EH (cell line): ENCODE measurements at places on chromosomes 7 and 10.
A peak's percentile ranks its signal among the peaks of the same experiment; 100 is the strongest.

GRCh38 chr7:25684360-25684759 lies 456.1 kb upstream of the NPVF start:
- no peak for DNase-seq

DNA sequence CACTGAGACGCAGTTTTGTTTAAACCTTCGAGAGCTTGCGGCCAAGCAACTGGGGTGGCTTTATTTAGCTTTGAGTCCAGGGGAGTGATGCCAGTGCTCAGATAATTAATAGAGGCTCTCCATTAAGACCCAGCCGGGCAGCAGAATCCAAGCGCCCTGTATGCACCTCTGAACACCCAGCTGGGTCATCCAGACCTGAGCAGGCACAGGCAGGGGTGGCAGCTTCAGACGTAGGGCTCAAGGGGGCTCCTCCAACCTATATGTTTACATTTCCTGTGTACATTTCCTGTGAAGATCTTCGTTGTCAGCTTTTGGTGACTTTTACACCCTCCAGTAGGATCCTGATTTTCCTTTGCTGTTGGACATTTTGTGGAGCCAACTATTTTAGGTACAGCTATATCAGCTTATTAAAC lies 719.5 kb downstream of the LRMDA start:
- DNase-seq, result no peak

- DNase-seq, result no peak
Observed at GRCh38 chr7:157463245-157463644, 126.4 kb downstream of the DNAJB6 start.

DNA sequence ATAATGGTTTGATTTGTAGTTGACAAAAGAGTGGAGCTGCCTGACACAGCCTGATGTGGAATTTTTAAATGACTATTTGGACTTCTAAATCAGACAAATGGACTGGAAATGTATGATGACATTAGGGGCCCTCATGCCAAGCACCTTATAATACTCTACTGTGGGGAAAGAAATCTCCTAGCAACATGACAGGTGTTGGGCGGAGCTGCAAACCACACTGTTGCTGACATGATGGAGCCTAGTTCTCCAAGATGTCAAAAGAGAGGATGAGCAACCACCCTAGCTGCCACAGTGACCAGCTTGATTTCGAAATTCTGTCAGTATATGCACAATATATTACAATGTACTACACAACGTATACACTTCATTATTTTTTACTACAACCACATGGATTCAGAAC lies 65.8 kb downstream of the RHOBTB1 start:
- no peak for DNase-seq

GRCh38 chr7:13990984-13991790 lies 1.7 kb upstream of the ETV1 start:
- peak; percentile 98 for DNase-seq

DNA sequence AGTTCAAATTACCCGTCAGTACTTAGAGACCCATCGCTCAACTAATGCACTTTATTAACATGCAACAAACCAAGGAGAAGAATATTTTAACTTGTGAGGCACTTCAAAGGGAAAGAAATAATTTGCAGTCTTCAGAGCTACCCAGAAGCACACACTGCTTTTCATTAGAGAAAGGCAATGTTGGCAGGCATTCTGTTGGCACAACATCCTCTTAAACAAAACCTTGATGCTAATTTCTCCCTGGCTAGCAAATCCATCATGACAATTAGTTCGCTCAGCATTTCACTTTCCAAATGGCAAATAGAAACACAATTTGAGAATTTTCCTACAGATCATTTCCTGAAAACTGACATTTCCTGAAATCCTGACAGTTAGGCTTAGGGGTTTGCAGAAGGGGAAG lies 155.6 kb upstream of the FAM13C start:
- no peak for DNase-seq

GRCh38 chr7:40301486-40302068 lies 166.8 kb downstream of the SUGCT start:
- peak; percentile 71 for DNase-seq

GRCh38 chr10:90862908-90863514 lies 5.2 kb upstream of the HTR7 start:
- peak; percentile 51 for DNase-seq

GRCh38 chr10:18879284-18879683 lies 169.3 kb upstream of the MALRD1 start:
- no peak for DNase-seq

DNA sequence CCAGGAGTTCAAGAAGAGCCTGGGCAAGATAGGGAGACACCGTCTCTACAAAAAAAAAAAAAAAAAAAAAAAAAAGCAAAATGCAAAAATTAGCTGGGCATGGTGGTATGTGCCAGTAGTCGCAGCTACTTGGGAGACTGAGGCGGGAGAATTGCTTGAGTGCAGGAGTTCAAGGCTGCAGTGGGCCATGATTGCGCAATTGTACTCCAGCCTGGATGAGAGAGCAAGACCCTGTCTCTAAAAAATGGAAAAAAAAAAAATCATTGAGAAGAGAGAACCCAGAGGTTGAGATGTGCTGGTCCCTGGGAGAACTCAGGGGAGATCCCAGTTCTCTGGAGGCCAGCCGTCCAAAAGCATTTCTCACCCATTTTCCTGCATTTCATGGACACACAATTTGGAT lies 95.2 kb downstream of the GALNT17 start:
- DNase-seq, result no peak

- DNase-seq, result no peak
Observed at GRCh38 chr7:139829775-139830117, 682 bp downstream of the TBXAS1 start.

- DNase-seq, result no peak
Observed at GRCh38 chr10:1232164-1232911, 176.2 kb downstream of the WDR37 start.

DNA sequence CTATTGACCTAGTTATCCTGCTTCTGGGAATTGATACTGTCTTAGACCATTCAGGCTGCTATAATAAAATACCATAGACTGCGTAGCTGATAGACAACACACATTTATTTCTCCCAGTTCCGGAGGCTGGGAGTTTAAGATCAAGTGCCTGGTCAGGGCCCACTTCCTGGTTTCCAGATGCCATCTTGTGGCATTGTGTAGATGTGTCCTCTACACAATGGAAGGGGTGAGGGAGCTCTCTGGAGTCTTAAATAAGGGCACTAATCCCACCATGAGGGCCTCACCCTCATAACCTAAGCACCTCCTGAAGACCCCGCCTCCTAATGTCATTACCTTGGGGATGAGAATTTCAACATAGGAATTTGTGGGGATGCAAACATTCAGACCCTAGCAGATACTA lies 62.4 kb downstream of the SLC35B4 start:
- DNase-seq, result peak; percentile 7

- DNase-seq, result peak; percentile 91
Observed at GRCh38 chr7:27917774-27918314, 177.9 kb downstream of the TAX1BP1 start.

DNA sequence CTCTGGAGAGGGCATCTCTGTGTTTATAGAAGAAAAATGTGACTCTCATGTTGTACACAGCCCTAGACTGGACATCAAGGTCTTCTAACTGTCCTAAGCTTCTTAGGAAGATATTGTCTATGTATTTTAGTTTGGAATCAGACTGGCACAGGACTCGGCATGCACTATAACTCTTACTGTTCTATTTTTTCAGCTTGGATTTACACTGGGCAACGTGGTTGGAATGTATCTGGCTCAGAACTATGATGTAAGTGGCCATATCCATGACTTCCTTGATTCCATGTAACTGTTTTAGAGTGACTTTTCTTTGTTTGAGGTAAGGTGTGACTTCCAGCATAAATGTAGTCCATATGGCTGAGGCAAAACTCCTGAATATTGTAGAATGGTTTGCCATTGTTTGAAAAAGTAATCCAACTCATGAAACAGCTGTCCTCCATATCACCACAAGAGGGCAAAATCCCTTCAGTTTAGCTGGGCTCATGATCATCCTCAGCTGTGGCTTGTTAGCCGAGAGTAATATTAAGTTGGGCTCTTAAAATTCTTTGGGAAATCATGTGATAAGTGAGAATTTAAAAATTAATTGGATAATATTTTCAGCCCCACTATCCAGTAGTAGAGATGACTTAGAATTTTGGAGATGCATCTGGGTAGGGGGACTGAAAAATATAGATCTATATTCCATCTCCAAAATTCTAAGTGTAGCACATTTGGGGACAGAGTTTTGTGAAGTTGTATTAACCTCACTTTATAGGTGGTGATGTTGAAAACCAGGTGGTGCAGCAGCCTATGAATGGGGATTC lies 10.4 kb downstream of the STMP1 start:
- DNase-seq, result peak; percentile 77
